ENCODE measurements at places on chromosomes 6 and 20.

- DNase-seq = no peak
Measured at GRCh38 chr6:167208819-167209576, 51.2 kb upstream of the GPR31 start.

GRCh38 chr6:15086348-15087158 lies 159.3 kb upstream of the JARID2 start:
- DNase-seq = no peak

- DNase-seq = no peak
Measured at GRCh38 chr20:47566269-47566668, 64.6 kb downstream of the NCOA3 start.

- DNase-seq = no peak
Measured at GRCh38 chr6:110761371-110761770, 53.9 kb downstream of the CDK19 start.

DNA sequence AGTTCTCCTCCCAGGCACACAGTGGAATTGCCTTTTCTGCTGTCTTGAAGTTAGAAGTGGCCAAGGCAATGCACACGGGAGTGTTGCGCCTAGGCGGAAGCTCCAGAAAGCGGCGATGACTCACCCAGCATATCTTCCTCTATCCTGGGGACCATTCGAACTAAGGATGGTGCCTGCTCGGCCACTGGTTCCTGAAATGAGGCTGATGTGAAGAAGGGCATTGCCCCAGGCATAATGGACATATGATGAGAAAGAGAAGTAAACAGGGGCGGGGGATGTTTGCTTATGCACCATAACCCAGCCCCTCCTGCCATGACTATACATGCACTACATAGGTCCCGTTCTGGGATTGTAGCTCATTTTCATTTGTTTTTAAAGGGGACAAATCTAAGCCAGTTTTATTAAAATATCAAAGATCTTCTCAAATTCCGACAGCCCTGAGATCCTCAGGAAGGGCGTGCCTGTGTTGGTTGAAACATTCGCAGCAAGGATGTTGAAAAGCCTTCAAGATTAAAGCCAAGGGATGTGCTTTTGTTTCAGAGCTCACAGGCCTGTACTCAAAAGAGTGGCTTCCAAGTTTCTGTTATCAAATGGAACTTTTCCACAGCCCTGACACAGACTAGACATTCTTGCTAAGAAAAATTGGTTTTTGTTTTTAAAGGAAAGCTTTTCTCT lies 218.5 kb downstream of the LY86 start:
- no peak for DNase-seq

GRCh38 chr6:169803271-169803811 lies 51.9 kb downstream of the ERMARD start:
- DNase-seq = no peak

- DNase-seq = no peak
Measured at GRCh38 chr6:150905769-150906168, 40.3 kb downstream of the MTHFD1L start.

- DNase-seq = no peak
Measured at GRCh38 chr20:50197463-50198179, 7.0 kb downstream of the CEBPB start.

GRCh38 chr20:48791666-48792071 lies 36.1 kb downstream of the PREX1 start:
- peak; percentile 63 for DNase-seq

DNA sequence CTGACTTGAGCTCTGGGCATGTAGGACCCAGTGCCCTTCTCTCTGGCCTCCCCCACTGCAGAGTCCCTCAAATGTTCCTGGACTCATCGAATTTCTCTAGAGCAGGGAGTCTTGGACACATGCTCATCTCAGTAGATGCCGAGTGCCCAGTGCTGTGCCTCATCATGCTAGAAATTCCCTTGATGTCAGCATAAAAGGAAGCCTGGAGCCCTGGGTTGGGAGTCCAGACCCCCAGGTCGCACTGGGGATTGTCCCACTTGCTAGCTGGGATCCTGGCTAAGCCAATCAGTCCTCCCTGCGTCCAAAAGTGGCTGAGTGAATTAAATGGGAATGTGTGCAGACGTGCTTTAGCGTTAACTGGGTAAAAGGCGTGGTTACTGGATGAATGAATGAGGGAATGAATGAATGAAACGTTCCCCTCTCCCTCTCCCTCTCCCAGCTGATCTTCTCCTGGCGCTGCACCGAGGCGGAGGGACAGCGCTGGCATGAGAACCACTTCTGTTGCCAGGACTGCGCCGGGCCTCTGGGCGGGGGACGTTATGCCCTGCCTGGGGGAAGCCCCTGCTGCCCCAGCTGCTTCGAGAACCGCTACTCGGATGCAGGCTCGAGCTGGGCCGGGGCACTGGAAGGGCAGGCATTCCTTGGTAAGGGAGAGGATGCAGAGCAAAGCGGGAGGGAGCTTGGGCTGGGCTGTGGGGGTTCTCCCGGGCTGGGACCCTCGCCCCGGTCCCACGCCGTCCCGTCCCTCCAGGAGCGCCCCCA lies 1.6 kb upstream of the TOMM6 start:
- DNase-seq = peak; percentile 15

GRCh38 chr6:29531668-29532067 lies 27.9 kb downstream of the UBD start:
- DNase-seq = no peak

DNA sequence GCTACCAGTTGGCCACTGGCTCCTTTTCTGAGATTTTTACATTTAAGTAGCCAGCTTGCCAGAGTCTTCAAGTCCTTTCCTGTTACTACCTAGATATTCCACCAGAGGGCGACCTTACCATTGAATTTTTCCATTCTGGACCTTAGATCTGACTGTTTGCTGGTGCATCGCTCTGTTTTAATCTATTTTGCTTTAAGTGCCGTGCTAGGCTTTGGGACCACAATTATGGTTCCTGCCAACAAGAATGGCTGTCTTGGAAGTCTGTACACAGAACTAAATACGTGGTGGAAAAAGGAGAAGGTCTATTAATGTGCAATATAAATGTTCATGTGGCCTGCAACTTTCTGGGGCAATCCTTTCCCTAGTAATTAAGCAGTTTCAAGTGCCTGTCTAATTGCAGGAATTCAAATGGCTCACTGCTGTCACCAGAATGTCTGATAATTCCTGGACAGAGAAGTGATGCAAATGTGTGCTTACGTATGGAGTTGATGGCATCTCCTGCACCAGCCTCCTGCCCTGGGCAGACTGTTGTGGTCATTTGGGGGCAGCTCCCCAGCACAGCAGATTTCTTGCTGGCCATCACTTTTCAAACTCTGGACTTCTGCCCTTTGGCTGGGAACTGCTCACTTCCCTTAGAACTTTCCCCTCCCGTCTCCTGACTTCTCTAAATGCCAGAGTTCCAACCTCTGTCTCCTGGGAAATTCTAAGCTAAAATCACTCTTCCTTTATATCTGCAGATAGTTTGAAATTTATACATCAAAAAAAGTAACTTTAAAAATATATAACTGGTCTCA lies 5.6 kb upstream of the HLA-DOA start:
- DNase-seq = peak; percentile 94

DNA sequence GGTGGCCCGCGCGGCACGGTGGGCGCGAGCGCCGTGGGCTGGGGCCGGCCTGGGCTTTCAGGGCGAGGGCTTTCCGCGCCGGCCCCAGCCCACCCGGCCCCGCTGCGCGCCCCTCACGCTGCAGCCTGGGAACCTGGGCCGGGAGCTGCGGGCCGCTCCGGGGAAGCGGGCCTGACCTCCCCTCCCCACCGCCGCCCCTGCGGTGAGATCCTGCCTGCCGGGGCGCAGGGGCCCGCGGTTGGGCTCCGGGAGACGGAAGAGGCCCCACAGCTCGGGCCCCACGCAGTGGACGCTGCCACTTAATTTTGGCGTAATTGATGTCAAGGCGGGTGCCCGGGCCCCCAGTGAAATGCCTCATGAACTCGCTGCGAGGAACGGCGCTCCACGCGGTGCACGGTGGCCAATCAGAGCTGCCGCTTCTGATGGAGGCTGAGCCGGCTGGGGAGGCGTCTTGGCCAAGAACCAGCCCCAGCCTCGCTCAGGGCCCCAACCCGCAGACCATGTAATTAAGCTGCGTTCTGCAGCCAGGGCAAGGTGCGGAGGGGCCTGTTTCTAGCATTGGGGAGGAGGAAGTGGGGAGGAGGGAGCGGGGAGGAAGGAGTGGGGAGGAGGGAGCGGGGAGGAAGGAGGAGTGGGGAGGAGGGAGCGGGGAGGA lies 96.1 kb upstream of the BHLHE23 start:
- DNase-seq = peak; percentile 34

GRCh38 chr6:132365281-132365907 lies 35.9 kb downstream of the MOXD1 start:
- peak; percentile 40 for DNase-seq

- DNase-seq = no peak
Measured at GRCh38 chr6:123480986-123481385, 155.8 kb downstream of the TRDN start.

GRCh38 chr6:33549196-33549595 lies 30.9 kb downstream of the BAK1 start:
- no peak for DNase-seq

- DNase-seq = no peak
Measured at GRCh38 chr20:59940956-59941294, 736 bp downstream of the FAM217B start.

DNA sequence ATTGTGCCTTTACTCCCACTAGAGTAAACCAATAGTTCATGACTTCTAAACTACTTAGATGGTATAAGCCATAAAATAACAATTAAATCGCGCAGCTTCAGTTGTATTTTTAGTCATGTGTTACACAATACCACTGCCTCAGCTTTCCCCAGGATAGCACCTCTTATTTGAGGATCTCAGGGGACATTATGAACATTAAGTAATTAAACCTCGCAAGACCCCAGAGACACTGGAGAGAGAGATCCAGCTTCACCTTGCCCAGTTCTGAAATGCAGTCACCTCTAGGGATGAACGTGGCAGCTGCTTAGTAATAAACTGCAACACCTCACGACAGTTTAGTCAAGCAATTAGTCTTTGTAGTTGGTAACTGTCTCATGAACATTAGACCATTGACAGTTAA lies 87.1 kb downstream of the CFAP61 start:
- DNase-seq = no peak

DNA sequence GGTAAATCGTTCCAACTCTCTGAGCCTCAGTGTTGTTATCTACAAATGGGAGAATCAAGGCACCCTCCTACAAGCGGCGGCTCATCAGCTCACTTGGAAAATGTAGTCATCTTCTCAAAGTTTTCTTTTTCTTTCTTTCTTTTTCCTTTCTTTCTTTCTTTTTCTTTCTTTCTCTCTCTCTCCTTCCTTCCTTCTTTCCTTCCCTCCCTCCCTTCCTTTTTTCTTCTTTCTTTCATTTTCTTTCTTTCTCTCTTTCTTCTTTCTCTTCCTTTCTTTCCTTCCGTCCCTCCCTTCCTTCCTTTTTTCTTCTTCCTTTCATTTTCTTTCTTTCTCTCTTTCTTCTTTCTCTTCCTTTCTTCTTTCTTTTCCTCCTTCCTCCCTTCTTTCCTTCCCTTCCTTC lies 55.0 kb upstream of the TGM3 start:
- DNase-seq = no peak

GRCh38 chr6:162679681-162680080 lies 47.9 kb downstream of the PRKN start:
- no peak for DNase-seq

- DNase-seq = peak; percentile 64
Measured at GRCh38 chr6:127100510-127101140, 17.8 kb upstream of the RSPO3 start.

DNA sequence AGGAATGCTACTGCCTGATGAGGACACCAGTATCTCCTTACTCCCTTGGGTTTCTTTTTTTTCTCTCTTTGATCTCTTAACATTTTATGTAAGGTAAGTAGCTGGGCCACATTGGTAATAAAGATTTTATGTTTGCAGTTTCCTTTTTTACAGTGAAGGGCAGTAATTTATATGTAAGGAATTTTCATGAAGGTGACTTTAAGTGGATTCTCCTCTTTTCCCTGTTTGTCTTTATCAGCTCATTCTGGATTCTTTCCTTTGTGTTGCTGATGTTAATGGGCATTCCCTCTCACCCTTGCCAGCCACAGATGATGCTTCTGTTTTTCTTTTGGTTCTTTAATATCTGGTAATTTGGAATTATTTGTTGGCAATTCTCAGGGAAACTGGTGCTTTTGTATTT lies 34.7 kb downstream of the AFDN start:
- no peak for DNase-seq

- DNase-seq = peak; percentile 58
Measured at GRCh38 chr6:39934131-39934757, at the start of gene MOCS1. MOCS1 (minus strand) TSS chr6:39934462; CDS start chr6:39934417, 45 bp downstream.

DNA sequence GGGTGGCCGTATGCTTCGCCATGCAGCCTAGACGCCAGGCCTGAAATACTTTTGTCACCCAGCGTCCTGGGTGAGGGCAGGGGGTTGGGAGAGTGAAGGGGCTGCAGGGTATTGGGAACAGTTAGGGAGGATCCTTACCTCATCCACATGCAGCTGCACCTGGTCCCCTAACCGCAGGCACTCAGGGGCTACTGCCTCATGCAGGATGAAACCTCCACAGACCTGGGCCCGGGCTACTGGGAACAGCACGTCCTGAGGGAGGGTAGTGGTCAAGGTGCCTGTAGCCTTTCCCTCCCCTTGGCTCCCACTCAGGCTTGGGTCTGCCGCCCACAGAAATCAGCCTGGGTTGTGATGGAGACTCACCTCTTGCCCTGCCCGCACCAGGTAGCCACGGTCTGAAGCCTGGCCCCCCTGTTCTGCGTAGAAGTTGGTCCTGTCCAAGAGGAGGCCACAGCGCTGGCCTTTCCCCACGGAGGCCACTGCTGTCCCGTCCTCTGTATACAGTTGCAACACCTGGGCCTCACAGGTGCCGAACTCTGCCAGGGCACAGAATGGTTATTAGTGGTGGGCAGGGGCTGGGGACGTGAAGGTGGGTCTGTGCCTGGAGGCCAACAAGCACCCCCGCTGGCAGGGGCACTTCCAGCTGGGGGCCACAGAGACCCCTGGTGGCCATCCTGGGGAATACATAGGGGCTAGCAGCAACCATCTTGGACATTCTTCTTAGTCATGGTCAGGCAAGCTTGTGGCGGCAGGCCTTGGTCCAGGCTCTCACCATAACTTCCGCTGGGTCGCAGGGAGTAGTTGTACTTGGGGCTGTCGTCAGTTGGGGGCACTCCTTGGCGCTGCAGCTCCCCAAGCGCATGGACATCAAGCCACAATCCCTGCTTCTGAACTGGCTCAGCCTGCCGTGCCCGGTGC lies 8.6 kb downstream of the AARS2 start:
- peak; percentile 61 for DNase-seq

DNA sequence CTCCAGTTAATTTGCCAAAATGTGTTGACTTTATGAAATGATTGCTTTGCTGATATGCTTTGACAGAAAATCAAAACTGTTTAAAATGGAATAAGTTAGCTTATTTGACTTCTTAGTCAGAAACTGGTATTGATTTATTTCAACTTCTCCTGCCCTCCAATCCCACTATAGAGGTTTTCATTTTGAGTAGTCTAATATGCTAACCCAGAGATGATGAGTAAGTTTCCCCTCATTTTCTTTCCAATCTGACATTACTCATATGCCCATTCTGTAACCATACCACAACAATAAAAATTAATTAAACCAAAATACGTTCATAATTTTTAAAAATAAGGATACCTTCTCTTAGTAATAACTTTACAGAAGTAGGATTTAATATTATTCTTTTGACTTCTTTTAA lies 78.8 kb downstream of the COL19A1 start:
- DNase-seq = no peak
